ENCODE measurements at places on chromosomes 13 and 19.

- DNase-seq, result no peak
Observed at GRCh38 chr19:5973867-5974635, 3.9 kb downstream of the RANBP3 start.

- no peak for DNase-seq
Observed at GRCh38 chr13:41813426-41813825, 147.5 kb downstream of the VWA8 start.

GRCh38 chr13:114328034-114328433 is 13.7 kb downstream of the CHAMP1 start:
- no peak for DNase-seq

DNA sequence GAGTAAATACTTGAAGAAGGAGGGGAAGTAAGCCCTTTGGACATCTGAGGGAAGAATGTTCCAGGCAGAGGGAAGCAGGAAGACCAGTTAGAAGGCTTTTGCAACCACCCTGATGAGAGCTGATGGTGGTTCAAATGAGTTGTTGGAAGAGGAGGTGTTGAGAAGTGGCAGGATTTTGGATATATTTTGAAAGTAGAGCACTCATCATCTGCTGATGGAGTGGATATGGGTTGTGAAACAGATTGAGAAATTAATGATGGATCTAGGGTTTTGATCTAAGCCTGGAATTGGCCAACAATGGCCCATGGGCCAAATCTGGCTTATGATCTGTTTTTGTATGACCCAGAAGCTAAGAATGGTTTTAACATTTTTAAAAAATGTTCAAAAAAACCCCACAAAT is 230.7 kb downstream of the NDFIP2 start:
- DNase-seq, result no peak

DNA sequence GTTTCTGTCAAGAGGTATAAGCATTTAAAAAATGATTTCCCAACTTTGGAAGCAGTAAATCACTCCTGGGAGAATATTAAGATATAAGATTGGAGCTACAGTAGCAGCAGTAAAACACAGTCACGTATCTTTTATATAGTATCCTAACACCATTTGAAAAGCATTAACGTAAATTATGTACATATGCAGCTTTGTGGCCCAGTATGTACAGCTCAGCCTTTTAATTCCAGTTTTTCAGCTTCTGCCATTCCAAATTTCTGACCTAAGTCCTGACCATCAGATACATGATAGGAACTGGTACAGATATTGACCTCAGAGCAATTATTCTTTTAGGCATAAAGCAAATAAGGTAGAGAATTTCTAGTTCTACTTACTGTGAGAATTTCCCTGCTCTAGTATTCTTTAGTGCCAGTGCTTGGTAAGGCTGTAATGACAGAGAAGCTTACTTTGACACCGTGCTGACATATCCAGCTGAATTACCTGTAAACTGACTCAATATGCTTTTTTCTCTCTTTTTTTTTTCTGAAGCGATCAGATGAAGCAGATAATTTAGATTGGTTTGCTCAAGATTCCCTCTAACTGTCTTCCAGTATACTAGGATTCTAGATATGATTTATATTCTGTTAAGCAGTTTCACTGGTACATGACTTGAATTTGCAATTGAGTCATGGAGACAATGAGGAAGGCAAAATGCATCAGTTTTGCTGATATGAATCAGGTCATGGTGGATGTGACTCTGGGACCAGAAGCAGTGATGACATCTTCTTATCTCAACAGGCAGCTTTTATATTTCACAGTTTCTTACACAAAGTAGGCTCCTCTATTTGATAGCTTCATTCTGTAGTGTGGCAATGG is 703.6 kb downstream of the SLITRK6 start:
- no peak for DNase-seq

DNA sequence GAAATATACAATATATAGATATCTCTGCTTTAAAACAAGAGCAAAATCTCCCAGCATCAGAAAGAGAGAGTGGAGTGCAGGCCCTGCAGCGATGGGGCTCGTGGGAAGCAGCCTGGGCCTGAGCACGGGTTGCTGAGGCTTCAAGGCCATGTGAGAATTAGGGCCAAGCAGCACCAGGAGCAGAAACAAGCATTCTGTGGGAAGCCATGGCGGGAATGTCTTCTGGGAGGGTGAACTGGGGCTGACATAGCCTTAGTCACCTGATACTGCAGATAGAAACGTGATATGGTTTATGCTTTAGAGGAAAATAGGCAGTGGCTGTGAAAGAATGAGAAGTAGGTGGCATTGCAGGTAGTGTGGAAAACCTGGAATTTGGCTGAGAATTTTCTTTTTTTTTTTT is 472.3 kb downstream of the IRS2 start:
- peak; percentile 3 for DNase-seq

DNA sequence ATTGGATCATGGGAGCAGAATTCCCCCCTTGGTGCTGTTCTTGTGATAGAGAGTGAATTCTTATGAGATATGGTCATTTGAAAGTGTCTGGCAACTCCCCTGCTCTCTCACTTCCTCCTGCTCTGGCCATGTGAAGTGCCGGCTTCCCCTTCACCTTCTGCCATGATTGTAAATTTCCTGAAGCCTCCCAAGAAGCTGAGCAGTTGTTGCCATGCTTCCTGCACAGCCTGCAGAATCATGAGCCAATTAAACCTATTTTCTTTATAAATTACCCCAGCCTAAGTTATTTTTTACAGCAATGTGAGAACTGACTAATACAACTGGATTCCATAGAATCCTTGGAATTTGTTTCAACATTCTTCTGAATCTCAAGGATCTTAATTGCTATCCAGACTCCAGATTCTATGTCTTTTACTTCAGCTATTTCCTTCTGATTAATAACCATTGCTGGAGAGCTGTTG is 328.1 kb downstream of the SLITRK5 start:
- peak; percentile 97 for DNase-seq

- no peak for DNase-seq
Observed at GRCh38 chr13:20159646-20160305, 1.1 kb downstream of the GJA3 start.

DNA sequence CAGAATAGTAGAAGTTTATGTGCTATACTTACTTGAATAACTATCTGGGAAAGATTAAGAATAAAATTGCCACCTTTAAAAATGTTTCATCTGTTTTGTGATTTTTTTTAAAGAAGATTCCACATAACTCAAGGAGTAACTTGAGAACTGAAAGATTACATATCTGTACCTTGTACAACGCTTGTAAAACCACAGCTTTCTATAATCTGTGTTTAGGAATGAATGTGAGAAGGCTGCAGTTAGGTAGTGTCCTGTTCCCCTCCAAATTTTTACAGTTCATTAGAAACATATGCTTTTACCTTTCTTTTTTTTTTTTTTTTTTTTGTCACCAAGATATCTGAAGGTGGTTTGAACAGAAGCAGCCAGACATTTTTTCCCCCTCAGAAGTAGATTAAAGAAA is 312.8 kb upstream of the GPC6 start:
- DNase-seq, result no peak

DNA sequence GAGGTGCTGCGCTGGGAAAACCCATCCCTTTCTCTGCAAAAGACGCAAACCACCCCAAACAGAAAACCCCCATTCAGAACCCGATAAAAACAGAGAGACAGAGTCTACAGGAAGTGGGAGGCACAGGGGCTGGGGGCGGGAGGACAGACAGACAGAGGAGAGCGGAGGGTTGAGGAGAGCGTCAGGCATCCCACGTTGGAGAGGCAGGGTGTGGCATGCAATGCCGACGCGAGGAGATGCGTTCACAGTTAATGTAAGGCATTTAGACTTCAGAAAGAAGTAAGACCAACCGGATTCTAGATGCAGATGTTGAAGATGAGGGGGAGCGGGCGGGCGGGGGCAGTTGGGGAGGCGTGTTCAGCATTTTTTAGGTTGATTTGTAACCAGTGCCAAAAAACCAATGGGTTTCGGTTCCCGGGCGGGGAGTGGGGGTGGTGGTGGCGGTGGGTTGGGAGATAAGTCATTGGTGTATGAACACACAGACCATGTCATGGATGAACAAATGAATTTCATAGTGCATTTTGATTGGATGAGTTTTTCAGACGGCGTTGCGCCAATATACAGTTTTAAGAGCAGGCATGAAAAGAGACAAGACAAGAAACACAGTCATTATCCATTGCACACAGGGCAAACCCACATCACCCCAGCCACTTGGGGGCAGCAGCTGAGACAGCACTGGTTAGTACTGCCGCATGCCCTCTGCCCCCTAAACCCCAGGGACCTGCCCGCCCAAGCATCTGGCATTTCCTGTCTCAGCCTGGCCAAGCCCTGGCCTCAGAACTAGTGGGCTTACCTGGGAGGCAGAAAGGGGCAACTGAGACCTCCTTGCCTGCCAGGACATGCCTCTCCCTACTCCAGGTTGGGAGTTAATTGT is 91.3 kb downstream of the IER2 start:
- no peak for DNase-seq

DNA sequence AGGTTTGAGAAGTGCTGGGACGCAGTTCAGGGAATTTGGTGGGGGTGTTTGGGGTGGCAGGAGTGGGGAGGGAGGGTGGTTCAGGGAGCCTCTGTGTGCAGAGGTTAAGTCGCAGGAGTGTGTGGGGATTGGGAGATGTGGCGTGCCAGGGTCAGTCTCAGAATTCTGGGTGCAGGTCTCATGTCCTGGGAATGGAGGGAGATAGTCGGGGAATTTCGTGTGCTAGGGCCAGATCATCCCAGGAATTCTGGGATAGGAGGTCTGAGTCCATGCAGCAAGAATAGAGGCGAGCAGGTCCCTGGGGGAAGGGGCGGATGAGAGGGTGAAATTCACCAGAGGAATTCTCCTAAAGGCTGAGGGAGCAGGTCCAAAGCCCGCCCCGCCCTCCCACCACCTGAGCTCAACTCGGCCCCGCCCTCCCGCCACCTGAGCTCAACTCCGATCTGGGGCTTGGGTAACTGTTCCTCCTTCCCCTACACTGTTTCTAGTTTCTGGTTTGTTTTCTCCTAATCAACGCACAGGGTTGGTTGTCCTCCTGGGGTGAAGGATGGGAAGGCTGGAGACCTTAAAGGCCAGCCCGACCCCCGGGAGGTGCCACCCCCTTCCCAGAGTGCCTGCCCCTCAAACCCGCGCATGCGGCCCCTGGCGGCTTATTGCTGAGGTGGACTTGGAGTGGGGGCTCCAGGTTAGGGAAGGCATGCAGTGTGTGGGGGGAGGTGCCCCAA is 15.2 kb downstream of the KCNC3 start:
- no peak for DNase-seq

DNA sequence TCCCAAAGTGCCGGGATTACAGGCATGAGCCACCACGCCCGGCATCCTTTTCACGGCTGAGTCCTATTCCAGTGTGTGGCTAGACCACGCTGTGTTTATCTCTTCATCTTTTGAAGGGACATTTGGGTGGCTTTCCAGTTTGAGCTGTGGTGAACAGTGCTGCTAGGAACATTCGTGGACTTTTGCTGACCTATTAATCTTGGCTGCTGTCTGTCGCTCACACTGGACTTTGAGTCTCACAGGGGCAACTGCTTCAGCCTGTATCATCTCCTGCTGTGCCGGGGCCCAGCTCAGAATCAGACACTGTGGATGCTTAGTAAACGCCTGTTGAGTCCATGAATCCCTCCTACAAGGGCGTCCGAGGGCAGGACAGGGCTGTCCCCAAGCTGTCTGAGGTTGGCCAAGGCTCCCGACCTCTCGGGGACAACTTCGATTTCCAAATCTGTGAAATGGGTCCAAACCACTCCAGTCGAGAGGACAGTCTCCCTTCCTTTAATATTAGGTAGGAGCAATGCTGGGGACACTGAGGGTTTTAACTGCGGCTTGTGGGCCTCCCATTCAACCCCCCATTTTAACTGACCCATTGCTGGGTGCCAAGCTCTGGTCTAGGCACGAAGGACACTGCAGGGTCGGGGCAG is 48.4 kb downstream of the SMIM24 start:
- DNase-seq, result no peak

- DNase-seq, result no peak
Observed at GRCh38 chr19:51427201-51427600, 9.8 kb upstream of the SIGLEC10 start.

DNA sequence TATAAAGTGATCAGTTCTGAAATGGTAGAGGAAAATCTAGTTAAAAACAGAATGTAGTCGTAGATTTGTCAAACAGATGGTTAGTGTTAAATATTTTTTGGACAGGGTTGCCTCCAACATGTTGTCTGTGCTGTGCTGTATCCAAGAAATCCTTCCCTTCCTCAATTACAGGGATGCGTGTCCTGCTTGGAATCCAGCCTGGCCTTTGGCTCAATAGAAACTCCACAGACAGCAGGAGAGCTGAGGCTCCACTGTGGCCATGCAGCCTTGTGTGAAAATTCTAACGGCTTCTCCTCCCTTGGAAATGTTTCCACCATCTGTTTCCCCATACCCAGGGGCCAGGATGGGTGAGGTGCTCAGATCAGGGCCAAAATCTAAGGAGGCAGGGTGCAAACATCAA is 67.7 kb upstream of the USP29 start:
- DNase-seq, result no peak

- DNase-seq, result no peak
Observed at GRCh38 chr13:45705918-45706317, 3.8 kb downstream of the CBY2 start.
